Stomach (tissue), 19 donors: ENCODE measurements at places on chromosomes 1 and 21. TPM values are rescaled to one million over a fixed set of nuclear protein-coding genes. Genes with fewer than 3 reads are reported as not detected.

GRCh38 chr1:24586970-24587820, 31.3 kb downstream of the NCMAP start:
- DNase-seq = peak; percentile 83

- DNase-seq = no peak
Observed at GRCh38 chr1:11298390-11299224, 25.6 kb downstream of the UBIAD1 start.

DNA sequence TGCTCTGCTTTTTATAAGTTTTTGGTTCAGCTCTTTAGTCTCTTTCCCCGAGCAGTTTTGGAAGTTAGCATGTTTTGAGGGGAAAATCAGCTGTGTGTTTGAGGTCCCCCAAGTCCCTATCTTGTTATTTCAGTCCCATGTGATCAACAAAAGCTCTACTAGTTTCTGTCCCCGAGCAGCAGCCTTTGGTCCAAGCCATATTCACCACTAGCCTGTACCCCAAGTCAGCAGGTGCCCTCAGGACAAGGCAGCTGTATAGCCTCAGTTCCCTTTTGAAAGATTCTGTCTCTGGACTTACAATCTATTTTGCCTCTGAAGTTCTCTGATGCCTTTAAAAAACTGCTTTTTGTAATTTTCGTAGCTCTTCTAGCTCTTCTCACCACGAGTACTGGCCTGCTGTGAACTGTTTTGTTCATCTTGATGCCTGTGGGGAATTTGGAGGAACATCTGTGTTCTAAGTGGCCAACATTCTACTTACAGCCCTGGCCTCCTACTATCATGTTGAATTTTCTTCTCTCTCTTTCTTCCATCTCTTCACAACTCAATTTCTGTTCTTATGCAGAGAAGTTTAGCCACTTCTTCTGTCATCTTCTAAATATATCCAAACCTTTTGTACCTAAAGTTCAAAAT, 16.7 kb downstream of the UAP1 start:
- no peak for DNase-seq

DNA sequence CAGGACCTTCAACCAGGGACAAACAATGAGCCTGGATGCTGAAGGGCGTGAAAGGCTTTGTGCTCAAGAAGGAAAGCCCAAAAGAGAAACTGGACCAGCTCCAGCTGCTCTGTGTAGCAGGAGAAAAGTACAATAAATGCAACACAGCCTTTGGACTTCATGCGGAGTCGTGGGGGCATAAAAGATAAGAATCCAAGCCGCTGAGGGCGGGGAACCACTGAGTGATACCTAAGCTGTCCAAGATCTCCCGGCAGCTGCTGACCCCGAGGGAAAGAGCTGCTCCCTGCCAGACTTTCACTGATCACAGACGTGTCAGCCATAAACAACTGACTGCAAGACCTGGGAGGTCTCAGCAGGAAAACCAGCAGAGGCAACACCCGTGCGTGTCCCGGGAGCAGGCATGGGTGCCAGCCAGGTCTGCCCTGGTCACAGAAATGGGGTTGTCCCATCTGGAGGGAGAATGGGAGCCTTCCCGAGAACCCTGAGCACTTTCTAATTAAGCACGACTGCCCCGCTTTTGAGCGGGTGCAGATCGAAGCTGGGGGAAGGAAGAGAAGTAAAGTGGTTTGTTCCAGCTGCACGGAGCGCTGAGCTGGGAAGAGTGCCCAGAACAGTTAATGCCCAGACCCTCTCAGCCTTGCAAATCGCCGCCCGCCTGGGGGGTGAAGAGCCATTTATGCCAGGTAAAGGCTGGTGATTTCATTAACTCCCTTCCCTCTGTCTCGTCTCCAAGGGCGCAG, 68.3 kb upstream of the TARDBP start:
- DNase-seq = peak; percentile 63

DNA sequence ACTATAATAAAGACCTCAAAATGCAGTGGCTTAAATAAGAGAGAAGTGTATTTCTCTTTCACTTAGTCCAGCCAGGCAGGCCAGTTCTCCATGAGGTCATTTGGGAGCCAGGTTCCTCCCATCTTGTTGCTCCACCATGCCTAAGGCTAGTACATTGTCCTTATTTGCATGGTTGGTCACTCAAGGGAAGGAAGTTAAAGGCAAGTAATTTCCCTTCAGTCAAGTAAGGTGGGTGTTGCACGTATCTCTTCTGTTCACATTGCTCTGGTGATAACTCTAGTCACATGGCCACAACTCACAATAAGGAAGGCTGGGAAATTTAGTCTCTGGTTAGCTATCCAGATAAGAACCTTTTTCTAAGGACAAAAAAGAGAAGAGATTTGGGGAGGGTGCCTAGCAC, 27.2 kb upstream of the TADA1 start:
- DNase-seq = no peak

GRCh38 chr1:11845641-11846335, 1.8 kb downstream of the NPPA start:
- peak; percentile 62 for DNase-seq

DNA sequence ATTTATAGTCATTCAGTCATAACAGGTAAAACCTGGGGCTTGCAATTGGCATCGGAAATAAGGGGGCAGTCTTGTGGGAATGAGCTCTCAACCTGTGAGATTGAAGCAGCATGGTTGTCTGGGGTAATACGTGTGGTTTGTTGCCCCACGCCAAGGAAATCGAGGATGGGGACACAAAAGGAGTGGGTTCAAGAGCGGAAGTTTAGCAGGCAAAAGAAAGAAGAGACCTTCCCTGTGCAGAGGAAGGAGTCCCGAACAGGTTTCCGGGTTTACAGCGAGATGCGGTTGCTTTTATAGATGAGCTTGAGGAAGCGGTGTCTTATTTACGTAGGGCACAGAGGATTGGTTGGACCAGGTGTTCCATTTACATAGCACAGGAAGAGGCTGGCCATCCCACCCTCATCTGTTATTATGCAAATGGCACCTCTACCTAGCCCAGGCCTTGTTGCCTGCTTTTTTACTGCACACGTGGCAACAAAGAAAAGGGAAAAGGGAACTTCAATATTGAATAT, 37.3 kb downstream of the IFNAR1 start:
- peak; percentile 50 for DNase-seq

GRCh38 chr1:92879316-92879968, 47.6 kb downstream of the RPL5 start:
- DNase-seq = no peak

DNA sequence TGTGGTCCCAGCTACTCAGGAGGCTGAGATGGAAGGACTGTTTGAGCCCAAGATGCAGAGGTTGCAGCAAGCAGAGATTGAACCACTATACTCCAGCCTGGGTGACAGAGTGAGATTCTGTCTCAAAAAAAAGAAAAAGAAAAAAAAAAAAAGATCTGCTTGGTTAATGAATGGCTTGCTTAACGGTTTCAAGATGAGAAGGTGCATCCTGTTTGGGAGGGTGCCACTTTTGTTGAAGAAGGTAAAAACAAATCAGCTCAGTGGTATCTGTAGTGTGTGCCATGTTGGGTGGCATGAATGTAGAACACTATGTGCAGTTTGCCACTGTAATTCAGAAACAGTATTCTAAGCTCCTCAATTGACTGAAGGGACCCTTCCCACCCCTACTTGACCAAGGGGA, 94.9 kb upstream of the ETV3 start:
- DNase-seq = no peak

DNA sequence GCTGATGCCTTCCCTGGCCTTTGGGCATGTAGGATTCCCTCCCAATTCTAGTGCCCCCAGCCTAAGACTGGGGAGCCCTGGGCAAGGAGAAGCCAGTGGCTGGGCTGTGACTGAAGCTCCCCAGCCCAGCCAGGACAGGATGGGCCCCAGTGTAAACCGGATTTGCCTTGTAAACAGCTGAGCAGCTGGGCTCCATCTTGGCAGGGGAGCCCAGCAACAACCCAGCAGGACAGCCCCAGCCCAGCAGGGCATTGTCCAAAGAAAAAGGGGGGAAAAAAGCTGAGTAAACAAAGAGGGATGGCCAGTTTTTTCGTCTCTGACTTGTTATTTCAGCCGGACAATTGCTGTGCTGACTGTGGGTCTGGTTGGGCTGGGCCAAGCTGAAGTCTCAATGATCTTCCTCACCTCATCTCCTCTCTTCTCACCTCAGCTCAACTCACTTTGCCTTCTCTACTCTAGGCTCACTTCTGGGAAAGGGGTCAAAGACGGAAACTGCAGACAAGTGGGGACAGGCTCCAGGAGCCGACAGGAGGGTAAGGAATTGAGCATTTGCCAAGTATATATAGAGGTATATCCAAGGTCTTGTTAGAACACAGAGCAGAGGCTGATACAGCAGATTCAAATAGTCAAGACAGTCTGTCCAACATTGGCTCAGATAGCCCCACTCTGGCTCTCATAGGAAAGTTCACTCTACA, 97.7 kb downstream of the TMEM53 start:
- no peak for DNase-seq

- no peak for DNase-seq
Observed at GRCh38 chr1:185058110-185058509, 12.8 kb downstream of the RNF2 start.

GRCh38 chr1:228405200-228405978, 1.2 kb downstream of the TRIM11 start:
- no peak for DNase-seq

The VANGL2 gene
- total RNA-seq = 0.45 TPM

The CR1L gene
- not detected for total RNA-seq

The CD5L gene
- not detected for total RNA-seq

The LGR6 gene
- not detected for total RNA-seq

The ETV3L gene
- total RNA-seq = not detected

The KIAA0040 gene
- 4.1 TPM for total RNA-seq
